ENCODE measurements at places on chromosomes 5 and 9. TPM values are rescaled to one million over a fixed set of nuclear protein-coding genes. Genes with fewer than 3 reads are reported as not detected.

MEIKIN gene
- not detected for total RNA-seq

SLC46A2 gene
- 1.8 TPM for total RNA-seq

DNA sequence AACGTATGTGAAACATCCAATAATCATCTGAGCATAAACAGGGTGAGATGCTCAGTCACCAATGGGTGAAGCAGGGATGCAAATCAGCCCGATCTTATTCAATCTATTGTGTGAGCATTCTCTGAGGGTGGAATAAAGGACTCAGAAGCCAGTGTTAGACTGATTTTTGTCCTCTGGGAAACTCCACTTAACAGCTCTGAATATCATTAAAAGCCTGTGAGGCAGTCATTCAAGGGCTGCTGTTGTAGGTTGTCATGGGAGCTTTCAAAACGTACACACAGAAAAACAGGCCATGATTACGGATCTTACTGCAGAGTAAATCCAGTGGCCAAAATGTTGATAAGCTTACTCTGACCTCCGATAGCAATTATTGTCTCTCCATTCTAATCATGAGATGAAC is 266.5 kb upstream of the EFNA5 start:
- no peak for DNase-seq

- DNase-seq: no peak
Measured at GRCh38 chr9:122126331-122127261, 33.0 kb downstream of the NDUFA8 start.

- DNase-seq: no peak
Measured at GRCh38 chr5:125505115-125505514, 758.7 kb upstream of the ZNF608 start.

DNA sequence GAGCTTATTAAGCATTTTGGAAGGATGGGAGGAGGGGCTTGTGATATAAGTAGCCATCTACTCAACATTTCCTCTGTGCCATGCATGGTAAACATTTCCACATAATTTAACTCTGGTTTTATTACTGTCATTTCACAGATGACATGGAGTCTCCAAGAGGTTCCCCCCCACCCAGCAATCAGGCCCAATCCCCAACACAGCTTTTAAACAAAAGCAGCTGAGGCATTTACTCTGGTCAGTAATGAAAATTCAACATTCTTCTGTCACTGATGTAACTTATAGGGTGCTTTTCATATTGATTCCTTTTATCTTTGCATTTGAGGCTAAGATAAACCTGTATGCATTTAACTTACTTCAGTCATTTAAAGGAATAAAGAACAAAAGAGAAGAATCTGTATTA is 128.1 kb downstream of the COL23A1 start:
- DNase-seq: no peak

DNA sequence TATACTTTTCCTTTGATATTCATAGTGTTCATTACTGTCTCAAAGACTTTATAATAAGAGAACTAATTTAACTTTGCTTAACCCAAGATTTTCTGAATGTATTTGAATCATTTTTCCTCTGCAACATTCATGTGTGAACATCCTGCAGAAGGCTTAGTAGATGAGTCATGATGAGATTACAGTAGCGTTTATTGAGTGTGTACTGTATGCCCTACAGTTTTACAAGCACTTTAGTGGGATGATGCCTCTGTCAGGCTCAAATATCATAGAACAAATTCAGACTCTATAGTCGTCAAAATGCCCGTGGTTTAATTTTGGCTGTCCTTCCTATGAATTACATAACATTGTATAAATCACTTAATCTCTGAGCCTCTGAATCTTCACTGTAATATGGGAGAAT is 41.2 kb downstream of the FYB1 start:
- DNase-seq: no peak

Data from tibial nerve (tissue), 4 donors.